ENCODE measurements at places on chromosomes 1 and 21.

DNA sequence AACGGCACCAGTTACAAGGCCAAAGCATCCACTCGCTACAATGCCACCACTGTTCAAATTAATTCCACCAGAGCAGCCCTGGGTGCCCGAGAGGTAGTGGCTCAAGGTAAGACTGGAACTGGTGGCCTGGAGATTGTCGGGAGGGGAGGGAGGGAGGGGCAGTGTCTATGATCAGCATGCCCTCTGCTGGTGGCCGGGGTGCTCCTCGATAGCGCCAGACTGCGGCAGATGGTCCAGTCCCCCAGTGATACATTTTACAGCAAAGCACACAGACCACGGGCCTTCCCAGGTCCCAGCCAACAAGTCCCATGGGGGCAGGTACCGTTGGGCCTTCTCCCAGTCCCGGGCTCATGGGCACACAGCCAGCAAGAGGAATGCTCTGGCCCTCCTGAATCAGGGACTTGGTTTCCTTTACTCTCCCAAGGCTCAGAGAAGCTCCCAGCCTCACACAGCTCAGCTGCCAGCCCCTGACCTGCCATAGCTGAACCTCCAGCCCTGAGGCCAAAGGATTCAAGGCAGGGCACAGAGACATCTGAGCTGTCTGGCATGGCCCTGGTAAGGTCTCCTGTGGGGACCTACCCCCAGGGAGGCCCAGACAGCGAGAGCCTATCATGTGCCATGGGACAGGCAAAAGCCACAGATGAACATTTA, 15.3 kb downstream of the ACOT7 start:
- no peak for DNase-seq

GRCh38 chr1:54249819-54250435, 50.0 kb downstream of the MRPL37 start:
- no peak for DNase-seq

DNA sequence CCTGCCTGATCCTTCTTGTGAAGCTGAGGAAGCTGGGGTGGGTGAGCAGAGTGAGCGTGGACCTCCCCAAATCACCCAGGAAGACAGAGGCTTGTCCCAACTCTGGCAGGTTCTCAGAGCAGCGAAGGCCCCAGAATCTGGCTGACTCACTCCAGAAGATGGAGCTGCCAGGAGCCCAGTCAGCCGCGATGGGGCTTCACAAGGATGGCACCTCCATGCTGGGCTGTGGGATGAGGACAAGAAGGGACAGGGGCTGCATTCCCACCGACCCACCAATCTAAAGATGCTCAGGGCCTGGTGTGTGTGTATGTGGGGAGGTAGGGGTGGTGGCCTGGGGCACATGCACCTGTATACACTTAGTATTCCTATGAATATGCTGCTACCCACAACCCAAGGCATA, 52.9 kb downstream of the ATP1A1 start:
- no peak for DNase-seq

GRCh38 chr1:15693371-15693770, 9.3 kb downstream of the PLEKHM2 start:
- DNase-seq, result no peak

DNA sequence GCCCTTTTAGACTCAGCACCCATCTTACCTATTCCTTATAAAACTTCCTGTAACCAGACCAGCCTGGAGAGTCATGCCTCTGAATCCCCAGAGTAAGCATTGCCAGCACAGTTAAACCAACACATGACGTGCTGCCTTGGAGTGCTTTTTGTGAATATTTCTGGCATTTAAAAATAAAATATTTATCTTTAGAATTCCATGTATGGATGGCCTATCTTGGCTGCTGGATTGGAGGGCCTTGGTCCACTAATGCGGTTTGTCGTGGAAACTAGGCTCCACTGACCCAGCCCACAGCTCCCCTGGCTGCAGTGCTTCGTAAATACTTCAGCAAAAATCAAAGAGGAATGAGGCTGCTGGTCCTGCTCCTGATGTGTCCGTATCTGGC, 17.5 kb downstream of the MTARC1 start:
- no peak for DNase-seq

DNA sequence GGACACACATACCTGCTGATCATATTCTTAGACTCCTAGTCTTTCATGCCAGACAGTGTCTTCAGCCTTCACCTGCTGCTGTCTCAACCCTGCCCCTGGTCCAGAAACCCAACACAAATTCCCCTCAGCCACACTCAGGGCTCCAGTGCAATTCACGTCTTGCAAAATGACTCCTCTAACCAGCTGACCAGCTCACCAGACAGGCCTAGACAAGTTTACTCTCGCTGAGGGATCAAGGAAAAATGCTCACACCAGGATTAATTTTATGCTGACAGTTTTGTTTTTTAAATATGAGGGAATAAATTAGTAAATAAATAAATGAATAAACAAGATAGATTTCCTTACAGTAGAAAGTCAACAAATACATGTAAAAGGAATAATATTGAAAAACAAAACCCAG, 28.5 kb downstream of the CCDC185 start:
- DNase-seq, result no peak

GRCh38 chr1:76082062-76082461, 7.5 kb downstream of the ST6GALNAC3 start:
- DNase-seq, result no peak

GRCh38 chr1:234990328-234990675, 138.3 kb downstream of the TOMM20 start:
- no peak for DNase-seq

- DNase-seq, result no peak
Measured at GRCh38 chr1:9689971-9690381, 38.4 kb downstream of the PIK3CD start.

GRCh38 chr1:239657291-239657690, 270.9 kb downstream of the CHRM3 start:
- DNase-seq, result no peak

GRCh38 chr1:173082913-173083312, 32.2 kb upstream of the TNFSF18 start:
- DNase-seq, result no peak

DNA sequence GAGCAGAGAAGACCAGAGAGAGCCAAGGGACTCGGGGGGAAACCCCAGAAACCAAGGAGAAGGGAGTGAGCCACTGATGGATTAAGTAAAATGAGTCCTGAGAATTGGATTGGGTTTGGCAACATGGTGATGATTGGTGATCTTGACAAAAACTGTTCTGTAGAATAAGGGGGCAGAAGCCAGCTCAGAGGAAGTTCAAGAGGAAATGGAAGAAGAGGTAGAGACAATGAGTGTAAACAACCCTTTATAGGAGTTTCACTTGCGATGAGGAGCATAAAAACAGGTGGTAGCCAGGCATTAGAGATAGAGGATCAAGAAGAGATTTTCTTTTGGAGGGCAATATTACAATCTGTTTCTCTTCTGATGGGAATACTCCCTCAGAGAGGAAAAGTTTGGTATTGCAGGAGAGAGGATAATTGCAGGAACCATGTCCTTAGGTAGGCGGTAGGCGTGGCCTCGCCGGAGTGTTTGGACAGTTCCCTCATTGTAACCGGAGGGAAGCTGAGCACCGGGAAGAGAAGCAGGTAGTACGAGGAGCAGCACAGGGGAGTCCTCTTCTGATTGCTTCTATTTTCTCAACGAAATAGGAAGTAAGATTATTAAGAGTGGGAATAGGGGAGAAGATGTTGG, 68.4 kb upstream of the TENT5C start:
- DNase-seq, result no peak

DNA sequence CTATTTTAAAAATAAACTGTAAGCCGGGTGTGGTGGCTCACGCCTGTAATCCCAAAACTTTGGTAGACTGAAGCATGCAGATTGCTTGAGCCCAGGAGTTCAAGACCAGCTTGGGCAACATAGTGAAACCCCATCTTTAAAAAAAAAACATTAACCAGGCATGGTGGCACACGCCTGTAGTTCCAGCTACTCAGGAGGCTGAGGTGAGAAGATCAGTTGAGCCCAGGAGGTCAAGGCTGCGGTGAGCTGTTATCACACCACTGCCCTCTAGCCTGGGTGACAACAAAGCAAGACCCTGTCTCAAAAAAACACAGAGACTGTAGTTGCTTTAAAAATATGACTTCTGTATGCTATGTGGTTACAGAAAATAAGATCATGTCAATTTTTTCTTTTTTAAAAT, 24.3 kb upstream of the LSS start:
- DNase-seq, result no peak

- no peak for DNase-seq
Measured at GRCh38 chr1:30598571-30599114, 124.7 kb downstream of the MATN1 start.

- DNase-seq, result no peak
Measured at GRCh38 chr1:231049121-231049979, 9.3 kb upstream of the FAM89A start.

GRCh38 chr1:242019018-242019417, 20.1 kb upstream of the MAP1LC3C start:
- no peak for DNase-seq

DNA sequence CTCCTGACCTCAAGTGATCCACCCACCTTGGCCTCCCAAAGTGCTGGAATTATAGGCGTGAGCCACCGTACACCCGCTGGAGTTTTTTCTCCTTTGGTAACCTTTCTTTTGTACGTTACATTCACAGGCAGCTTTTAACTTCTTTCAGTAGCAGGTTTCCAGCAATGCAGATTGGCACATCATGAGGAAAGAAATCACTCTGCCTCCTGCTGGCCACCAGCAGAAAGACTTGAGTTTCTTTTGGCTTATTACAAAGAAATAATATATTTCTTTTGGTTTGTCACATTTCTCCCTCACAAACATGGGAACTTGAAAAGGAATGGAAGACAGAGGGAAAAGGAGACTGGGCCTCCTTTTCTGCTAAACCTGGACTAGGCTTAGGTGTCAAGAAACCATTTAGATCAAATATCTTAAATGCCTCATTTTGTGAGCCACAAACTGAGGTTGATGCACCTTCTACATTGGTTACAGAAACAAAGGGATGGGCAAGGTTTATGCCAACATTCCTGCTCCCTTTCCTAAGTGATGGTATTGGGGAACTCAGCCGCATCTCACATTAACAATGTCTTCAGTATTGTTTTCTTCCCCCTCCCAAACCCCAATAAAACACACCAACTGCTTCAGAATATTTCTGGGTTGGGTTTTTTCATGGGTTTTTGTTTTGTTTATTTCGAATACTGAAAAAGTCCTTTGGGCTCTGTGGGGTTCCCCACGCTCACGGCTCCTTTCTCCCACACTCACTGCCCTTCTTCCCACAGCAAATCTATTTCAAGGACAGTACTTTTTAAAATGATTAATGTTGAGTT, 7.7 kb downstream of the ENSA start:
- peak; percentile 70 for DNase-seq

DNA sequence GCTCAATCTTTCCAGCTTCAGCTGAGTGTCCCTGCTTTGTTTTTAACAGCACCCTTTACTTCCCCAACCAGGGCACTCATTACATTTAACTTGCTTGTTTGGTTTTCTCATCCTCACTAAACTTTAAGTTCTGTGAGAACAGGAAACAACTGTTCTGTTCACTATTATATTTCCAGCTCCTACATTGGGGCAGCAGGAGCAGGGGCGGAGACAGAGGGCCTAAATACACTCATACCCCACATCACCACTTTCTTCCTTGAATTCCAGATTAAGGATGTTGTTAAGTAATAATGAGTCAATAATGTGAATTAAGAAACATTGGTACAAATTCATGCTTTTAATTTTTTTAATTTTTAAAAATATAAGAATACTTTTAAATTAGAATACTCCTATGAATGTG, 6.0 kb downstream of the DRAM2 start:
- DNase-seq, result no peak

- peak; percentile 70 for DNase-seq
Measured at GRCh38 chr1:32201011-32201855, 838 bp downstream of the CCDC28B start.

GRCh38 chr1:221672965-221673364, 68.9 kb downstream of the DUSP10 start:
- DNase-seq, result no peak

DNA sequence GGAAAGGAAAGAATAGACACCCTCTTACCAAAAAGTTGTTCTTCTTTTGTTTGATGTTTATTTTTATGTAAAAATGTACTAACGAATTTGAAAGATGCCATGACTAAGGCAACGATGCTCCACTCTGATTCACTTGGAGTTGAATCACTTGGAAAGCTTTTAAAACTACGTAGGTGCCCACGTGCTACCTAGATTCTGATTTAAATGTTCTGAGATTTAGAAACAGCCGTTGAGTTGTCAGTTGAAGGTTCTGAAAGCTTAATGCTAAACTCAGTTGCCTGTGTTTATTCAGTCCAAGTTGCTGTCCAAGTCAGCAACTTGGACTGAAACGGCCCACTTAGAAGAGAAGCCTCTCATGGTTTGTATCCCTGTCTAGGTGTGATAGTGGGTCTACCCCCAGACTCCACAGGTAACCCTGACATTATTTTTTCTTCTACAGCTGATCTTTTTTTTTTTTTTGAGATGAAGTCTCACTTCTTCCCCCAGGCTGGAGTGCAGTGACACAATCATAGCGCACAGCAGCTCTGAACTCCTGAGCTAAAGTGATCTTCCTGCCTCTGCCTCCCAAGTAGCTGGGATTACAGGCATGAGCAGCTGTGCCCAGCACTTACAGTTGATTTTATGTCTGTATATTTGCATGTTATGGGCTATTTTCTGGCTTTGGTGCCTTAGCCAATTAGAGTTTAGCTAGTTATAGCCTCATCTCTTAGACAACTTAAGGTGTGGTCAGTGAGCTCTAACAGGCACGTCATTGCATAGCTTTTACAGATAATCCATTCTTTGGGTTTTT, 1.4 kb upstream of the VAMP4 start:
- peak; percentile 23 for DNase-seq

DNA sequence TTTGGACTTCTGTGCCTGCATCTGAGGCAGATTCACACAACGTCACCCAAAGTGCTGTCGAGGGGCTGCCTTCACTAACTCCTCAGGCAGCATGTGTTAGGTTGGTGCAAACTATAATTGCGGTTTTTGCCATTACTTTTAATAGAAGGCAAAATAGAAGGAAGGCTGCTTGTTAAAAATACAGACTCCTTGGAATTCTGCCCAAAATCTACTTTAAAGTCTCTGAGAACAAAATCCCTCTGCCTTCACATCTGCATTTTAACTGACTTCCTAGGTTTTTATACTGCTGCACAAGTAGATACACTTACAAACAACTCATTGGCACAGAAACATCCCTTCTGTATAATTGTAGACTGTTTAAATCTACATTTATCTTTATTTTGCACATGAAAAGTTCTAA, 41.3 kb upstream of the SLC19A2 start:
- DNase-seq, result no peak

DNA sequence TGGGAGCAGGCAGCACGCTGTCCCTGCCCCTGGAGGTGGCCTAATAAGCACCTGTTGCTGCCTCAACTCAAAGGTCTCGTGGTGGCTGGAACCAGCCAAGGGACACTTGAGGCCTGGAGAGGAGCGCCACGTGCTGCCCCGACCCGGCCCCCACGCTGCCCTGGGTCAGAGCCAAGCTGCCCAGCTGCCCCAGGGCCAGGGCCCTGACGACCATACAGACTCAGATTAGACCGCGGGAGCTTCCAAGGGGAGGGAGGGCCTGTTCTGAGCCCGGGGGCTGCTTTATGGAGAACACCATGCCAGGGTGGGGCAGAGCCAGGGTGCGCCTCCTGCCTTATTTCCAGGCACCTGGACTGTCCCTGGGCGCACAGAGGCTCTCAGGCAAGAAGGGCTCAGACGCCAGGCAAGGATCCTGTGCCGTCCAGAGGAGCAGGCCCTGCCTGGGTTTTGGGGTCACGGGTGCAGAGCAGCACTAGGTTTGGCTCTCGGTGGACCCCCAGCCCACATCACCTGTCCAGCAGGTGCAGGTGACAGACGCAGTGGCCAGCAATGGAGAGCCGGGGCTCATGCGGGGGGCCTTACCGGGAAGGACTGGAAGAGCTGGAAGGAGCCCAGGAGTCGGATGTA, 18.6 kb downstream of the KRTAP10-1 start:
- no peak for DNase-seq
